ENCODE measurements at places on chromosomes 7 and 10. TPM values are rescaled to one million over a fixed set of nuclear protein-coding genes. Genes with fewer than 3 reads are reported as not detected.

Gene CPED1
- 0.23 TPM for total RNA-seq

DNA sequence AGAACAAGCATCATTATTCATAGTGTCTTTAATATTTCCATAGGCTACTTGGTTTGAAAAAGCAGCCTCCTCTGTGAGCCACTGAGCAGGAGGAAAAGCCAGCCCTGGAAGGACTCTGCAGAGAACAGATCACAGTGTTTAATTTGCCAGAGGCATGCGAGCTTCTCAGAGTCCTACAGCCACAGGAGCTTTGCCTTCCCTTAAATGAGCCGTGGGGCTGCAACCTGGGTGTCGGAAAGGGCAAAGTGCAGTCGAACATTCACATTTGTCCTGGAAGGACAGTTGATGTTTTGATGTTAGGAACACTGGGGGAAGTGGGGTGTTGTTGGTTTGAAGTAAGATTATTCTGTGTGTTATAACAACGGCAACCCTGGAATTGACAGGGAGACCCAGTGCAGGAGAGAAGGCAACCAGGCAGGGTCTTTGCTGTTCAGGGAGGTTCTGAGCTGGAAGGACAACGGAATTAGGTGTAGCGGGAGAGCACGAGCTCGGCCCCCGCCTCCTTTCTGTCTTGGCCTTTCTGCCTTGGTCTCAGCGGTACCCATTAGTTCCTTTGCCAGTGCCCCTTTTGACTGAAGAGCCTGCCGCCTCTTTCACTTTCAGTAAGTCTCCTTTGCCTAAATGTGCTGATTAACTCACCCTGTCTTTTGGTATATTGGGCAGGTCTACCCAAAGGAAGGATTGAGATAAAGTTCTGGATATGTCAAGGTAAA lies 192.3 kb upstream of the PITRM1 start:
- H3K4me1 ChIP-seq = no peaks in the 10 kb centered on the region
- no peaks in the 10 kb centered on the region for H3K27me3 ChIP-seq
- no peak overlapping the region for H3K4me3 ChIP-seq
- no peak for DNase-seq

Gene CALN1
- 15.3 TPM for total RNA-seq

DNA sequence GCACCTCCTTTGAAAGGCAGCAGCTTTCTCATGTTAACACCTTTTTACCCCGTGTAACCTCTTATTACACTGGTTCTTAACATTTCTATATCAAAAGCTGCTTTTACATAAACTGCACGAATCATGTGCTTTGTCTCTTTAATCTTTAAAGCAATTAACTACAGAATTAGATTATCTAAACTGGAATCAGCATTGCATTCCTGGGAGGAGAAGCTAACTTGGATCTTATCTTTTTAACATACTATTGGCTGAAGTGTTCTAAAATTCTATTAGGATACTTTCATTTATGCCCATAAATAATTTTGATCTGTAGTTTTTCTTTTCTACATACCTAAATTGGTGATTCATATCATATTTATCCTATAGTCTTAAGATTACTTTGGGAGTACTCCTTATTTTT lies 428.4 kb upstream of the IGFBP3 start:
- no peak for DNase-seq
- H3K36me3 ChIP-seq = no peaks in the 10 kb centered on the region
- H3K4me1 ChIP-seq = no peaks in the 10 kb centered on the region
- no peak overlapping the region for H3K4me3 ChIP-seq
- H3K27me3 ChIP-seq = no peaks in the 10 kb centered on the region

DNA sequence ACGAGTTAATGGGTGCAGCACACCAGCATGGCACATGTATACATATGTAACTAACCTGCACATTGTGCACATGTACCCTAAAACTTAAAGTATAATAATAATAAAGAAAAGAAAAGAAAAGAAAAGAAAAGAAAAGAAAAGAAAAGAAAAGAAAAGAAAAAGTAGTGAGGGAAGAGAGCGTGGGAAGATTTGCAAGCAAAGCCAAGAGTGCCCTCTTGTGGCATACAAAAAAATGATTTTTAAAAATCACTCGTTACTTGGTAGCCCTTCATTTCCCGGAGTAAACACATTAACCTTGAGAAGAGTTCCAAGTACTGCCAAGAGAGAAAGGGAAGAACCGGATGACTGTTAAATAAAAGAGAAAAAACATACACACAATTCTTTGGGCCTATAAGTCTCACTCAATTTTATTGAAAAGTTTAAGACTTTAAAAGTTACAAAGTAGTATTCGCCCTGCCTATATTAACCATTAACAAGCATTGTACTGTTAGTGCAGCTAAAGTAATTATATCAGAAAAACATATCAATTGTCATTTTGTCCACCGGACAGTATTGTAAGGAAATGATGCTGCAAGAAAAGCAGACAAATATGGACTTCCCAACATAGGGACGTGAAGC lies 6.2 kb upstream of the CH25H start:
- no peak overlapping the region for H3K4me3 ChIP-seq
- H3K36me3 ChIP-seq = no peaks in the 10 kb centered on the region
- peaks cover 22% of the 10 kb centered on the region for H3K27me3 ChIP-seq
- DNase-seq = peak; percentile 75
- H3K4me1 ChIP-seq = peaks cover 5% of the 10 kb centered on the region

GRCh38 chr10:8229153-8229552 lies 174.7 kb downstream of the GATA3 start:
- H3K27ac ChIP-seq = no peak overlapping the region
- H3K36me3 ChIP-seq = no peaks in the 10 kb centered on the region

Gene ADAP1
- 4.3 TPM for total RNA-seq

DNA sequence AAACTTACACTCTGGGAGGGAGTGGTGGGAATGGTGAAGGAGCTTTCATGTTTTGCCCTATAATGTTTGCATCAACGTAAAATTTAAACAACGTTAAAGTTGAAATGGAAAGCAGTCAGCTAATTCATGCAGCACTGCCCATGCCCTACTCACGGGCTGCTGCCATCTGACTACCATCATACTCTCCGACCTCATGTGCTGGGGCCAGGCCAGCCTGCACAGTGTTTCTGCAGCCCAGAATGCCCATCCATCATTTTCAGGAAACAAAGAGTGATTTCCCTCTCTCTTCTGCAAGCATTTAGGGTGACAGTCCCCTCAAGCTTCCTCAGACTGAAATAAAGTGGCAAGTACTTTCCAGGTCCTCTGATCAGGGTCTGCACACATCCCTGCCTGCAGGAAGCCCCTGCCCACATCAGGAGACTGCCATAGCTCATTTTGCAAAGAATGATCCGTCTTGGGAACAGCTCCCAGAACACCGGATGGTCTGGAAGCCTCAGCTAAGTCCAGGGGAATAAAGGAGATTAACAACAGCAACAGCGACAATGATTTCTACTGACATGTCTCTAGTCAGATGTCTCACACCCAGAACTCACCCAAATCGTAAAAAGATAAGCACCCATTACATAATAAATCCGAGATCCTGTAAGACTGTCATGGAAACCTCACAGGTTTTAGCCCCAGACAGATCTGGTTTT lies 40.3 kb downstream of the ARHGAP22 start:
- H3K36me3 ChIP-seq = no peaks in the 10 kb centered on the region
- H3K4me3 ChIP-seq = no peak overlapping the region
- H3K4me1 ChIP-seq = no peaks in the 10 kb centered on the region
- H3K27ac ChIP-seq = no peak overlapping the region
- H3K27me3 ChIP-seq = no peaks in the 10 kb centered on the region
- DNase-seq = no peak

DNA sequence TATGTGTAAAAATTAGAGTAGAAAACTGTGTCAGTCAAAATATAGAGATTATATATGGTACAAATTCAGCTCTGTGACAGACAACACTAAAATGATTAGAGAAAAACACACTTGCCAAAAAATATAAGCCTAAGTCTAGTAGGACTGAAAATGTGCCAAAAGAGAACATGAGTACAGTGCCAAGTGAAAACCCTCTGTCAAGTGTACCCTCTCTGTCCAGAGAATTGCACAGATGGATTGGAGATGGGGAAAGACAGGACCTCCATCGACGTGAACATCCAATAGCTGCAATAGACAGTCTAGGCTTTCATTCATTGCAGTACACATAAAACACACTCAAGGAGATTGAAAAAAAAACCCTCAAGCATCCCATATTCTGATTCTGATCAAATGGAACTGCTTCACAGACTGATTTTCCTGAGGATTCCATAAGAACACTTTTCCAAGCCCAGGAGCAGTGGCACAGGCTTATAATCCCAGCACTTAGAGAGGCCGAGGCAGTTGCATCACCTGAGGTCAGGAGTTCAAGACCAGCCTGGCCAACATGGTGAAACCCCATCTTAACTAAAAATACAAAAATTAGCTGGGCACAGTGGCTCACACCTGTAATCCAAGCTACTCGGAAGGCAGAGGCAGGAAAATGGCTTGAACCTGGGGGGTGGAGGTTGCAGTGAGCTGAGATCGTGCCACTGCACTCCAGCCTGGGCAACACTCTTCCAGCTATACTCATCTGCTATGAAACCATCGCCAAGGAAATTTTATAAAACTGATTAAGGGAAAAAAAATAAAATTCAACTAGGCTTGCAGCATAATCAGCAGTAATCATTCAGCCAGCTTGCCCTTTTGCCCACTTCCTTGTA lies 110.0 kb upstream of the TRIM24 start:
- H3K27me3 ChIP-seq = no peaks in the 10 kb centered on the region
- H3K4me3 ChIP-seq = no peak overlapping the region
- H3K4me1 ChIP-seq = no peaks in the 10 kb centered on the region
- no peak overlapping the region for H3K27ac ChIP-seq

Gene COL13A1
- 7.1 TPM for total RNA-seq

Gene OR2A12
- not detected for total RNA-seq

DNA sequence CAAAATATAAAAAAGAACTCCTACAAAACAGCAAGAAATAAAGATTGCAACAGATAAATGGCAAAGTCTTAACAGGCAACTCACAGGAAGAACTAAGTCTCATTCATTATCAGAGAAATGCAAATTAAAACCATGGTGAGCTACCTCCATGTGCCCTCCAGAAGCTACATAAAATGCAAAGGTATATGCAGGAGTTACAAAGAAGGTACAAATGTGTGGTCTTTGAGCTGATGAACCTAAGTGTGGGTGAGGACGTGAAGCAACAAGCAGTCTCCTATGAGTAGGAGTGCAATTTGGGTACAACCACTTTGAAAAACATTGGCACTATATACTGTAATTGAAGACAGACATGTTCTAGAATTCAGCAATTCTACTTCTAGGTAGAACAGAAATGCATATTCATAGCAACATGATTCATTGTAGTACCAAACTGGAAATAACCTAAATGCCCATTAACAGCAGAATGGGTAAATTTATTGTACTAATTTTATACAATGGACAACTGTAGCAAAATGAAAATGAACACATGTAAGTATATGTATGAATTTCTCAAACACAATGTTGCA lies 61.6 kb upstream of the KCNMA1 start:
- no peak overlapping the region for H3K27ac ChIP-seq
- H3K4me3 ChIP-seq = no peak overlapping the region

Gene NODAL
- total RNA-seq = 29.9 TPM

DNA sequence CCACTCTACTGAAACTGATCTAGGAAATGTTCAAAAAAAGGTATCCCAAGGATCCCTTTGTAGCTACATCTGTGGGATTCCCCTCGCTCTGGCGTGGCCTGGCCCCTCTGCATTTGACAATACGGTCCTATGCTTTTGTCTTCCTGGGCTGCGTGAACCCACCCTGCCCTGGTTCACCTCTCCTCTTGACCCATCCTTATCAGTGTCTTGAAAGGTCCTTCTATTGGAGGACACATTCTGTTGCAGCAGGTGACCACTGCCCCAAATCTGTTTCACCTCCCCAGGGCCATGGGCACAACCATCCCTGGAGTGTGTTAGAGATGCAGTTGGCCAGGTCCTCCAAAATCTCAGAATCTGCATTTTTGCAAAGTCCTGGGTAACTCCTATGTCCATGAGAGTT lies 100.8 kb downstream of the EGFR start:
- H3K36me3 ChIP-seq = no peaks in the 10 kb centered on the region
- no peak overlapping the region for H3K27ac ChIP-seq
- no peak for DNase-seq
- no peaks in the 10 kb centered on the region for H3K4me1 ChIP-seq
- H3K4me3 ChIP-seq = no peak overlapping the region

Gene C7orf33
- not detected for total RNA-seq

Gene SSC4D
- 12.7 TPM for total RNA-seq

DNA sequence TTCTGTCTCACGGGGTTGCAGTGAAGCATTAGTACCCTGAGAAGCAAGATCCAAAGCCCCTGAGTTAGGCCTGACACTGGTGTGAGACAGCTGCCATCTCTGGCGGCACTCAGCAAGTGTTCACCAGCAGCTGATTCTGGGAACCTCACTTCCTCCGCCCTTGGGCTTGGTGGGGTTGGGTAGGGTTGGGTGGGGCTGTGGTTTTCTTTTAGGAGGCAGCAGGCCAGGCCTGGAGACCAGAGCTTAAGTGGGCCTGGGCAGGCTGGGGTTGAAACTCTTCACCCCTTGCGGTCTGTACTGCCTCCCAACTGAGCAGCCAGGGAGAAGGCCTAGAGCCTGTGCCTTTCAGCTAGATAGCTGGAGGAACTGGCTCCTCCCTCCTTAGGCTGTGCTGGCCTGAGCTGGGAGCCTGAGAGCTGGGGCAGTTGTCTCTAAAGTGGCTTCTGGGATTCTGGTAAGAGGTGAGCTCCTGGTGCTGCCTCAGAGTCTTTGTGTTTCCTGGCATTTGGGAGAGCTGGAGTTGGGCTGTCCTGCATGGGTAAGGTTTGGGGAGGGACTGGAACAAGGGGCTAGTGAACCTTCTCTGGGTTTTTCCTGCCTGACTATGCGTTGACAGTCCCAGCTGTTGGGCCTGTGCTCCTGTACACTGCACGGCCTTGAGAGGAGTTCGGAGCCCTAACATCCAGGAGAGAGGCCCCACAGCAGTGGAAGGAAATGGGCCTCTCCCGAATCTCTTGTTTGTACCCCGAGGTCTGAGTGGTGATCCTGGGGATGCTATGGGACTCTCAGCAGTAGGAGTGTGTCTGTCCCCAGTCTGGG lies 5.1 kb downstream of the TSPAN14 start:
- no peak overlapping the region for H3K4me3 ChIP-seq
- H3K27ac ChIP-seq = no peak overlapping the region
- DNase-seq = peak; percentile 41
- no peaks in the 10 kb centered on the region for H3K27me3 ChIP-seq
- no peaks in the 10 kb centered on the region for H3K36me3 ChIP-seq

GRCh38 chr10:65670087-65670486 lies 1255.7 kb upstream of the LRRTM3 start:
- H3K36me3 ChIP-seq = no peaks in the 10 kb centered on the region
- H3K27ac ChIP-seq = no peak overlapping the region
- H3K27me3 ChIP-seq = no peaks in the 10 kb centered on the region

GRCh38 chr10:59266321-59266720 lies 89.9 kb downstream of the PHYHIPL start:
- H3K36me3 ChIP-seq = no peaks in the 10 kb centered on the region
- no peaks in the 10 kb centered on the region for H3K27me3 ChIP-seq
- no peak overlapping the region for H3K4me3 ChIP-seq
- no peak for DNase-seq

DNA sequence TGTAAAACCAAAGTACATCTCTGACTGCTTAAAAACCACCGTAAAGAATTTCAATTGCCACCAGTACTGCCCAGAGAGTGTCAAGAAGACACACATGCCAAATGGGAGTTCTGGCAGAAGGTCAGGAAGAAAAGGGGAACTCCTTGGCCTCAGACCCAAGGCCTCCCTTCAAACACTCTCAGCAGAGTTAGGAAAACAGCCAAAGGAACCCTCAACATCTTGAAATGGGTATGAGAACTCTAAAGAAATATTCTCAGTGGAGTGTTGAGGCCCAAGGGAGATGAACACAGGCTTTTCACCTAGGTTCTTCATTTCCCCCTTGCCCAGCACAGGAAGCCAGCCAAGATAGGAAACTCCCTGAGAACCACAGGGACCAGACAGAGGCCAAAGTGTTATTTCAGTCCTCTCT lies 96.1 kb upstream of the ASAH2 start:
- H3K4me1 ChIP-seq = no peaks in the 10 kb centered on the region
- H3K4me3 ChIP-seq = no peak overlapping the region
- H3K27me3 ChIP-seq = no peaks in the 10 kb centered on the region
- H3K36me3 ChIP-seq = peaks cover 5% of the 10 kb centered on the region
- H3K27ac ChIP-seq = no peak overlapping the region
- DNase-seq = no peak

Data from GM23338 (cell line).